ENCODE measurements at places on chromosomes 5 and 9.

- DNase-seq: no peak
Measured at GRCh38 chr5:8981496-8981895, 564.4 kb downstream of the SEMA5A start.

DNA sequence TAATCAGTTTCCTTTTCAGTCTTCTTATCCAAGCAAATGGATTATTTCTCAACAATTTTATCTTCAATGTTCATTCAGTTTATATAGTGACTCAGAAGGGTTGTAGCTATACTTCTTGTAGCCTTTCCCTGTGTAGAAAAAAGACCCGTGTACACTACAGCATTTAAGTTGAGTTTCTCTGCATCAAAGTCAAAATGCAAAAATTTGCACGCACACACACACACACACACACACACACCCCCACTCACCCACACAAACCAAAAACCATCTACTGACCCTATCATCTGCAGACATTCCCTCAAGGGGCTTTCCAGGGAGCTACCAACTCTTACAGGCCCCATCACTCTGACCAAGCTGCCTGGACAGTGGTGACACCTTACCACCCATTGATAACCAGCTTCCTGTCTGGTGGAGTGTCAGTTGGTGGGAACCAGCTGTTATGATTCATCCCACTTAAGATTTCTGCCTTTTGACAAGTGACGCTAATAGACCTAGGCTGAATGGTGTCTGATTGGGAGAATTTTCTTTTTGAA is 12.2 kb upstream of the ELL2 start:
- DNase-seq: no peak

DNA sequence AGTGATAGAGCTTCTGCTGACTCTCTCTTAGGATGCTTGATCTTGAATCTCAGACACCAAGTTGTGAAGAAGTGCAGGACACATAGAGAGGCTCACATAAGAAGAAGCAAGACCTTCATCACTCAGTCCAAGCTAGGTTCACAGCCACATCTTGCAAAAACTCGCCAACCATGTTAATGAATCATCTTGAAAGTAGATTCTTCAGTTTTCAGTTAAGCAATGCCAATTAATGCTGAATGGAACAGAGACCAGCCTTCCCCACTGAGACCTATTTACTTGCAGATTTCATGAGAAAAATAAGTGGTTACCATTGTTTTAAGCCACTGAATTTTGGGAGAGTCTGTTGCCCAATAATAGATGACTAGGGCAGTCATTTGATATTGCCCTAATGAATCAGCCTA is 217.7 kb upstream of the EDIL3 start:
- no peak for DNase-seq

DNA sequence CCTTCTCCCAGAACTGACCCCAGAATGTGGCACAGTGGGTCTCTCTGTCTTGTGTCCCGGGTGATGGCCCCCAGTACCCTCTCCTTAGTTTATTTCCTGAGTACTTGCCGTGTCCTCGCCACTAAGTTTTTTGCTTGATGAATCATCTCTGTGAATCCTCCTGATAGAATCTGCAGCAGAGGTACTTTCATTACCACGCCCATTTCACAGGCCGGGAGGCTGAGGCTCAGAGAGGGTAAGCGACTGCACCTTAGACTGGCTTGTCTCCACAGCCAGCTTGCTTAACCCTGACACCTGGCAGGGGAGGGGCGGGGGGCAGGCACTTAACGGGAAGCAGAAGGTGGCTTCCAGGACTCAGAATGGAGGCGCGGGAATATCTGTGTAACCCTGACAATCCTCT is 7.9 kb upstream of the IER5L start:
- DNase-seq: no peak

- DNase-seq: no peak
Measured at GRCh38 chr9:80437091-80437640, 865.4 kb downstream of the TLE4 start.

GRCh38 chr5:177462021-177462670 is 11.3 kb downstream of the DBN1 start:
- no peak for DNase-seq

- no peak for DNase-seq
Measured at GRCh38 chr5:165370794-165371193, 1865.4 kb downstream of the MAT2B start.

DNA sequence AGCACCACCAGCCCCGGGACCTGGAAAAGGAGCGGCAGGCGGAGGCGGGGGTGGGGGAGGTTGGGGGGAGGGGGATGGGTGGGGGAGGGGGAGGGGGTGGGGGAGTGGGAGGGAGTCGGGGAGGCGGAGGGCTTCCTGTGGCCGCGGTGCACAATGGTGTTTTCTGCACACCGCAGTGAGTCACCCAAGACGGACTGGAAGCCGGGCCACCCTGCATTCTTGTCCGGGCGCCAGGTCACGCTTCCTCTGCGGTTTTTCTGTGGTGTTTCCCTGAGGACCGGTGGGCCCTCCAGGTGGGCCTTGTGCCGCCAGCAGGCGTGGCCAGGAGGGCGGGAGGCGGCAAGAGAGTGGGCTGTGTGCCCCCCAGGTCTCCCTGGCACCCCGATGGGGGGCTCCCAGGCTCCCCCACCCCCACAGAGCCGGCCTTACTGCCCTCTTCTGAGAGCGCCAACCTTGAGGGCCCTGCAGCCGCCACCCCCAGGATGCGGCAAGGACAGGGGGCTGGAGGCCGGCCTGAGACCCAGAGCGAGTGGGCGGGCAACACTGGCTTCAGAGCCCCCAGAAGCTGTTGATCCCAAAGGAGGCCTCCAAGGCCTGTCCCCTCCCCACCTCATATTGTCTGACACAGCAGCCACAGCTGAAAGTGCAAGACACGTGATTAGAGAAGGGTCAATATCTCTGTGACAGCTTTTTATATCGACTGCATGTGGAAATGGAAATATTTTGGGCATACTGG is 11.1 kb downstream of the EXD3 start:
- no peak for DNase-seq

DNA sequence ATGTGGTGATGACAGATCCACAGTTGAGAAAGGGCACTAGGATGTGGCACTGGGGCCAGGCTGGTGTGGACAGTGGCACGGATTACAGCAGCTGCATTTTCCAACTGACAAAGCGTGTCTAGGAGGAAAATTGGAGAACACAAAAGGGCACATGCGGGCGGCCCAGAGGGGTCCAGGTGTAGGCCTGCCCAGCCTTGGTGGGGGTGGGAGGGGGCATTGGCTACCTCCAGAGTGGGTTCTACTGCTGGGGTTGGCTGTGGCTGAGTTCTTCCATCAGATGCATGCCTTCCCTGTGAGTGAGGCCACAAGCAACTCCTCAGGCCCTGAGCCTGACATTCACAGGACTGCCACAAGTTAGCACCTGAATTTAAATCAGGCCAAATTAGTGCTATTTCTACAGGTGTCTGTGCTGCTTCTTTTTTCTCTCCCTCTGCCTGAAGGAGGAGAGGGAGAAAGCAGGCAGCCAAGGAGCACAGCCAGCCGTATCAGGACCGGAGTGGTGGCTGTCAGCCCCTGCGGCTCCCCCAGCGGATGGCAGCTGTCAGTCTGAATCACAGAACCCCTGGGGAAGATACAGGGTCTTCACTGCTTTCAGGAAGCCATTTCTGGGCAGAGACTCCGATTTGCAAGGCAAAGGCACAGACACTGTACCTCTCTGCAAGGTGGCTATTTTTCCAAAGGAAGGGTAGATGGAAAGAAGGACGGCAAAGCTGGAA is 464.2 kb downstream of the SPOCK1 start:
- no peak for DNase-seq

DNA sequence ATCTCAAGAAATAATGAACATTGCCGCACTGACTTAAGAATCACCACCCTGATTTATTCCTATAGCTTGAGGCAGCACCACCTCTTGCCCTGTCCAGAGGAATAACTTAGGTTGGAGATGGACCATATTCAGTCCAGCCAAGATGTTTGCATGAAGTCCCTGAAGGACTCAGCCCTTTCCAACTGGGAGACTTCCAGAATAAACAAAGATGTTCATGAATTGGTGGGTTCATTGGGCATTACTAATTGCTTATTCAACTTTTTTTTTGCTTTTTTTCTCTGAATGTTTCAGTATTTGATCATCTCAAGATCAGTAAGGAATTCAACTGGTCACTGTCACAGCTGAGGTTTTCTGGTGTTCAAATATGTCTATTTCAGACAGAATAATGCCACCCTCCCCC is 470.6 kb downstream of the CCDC171 start:
- no peak for DNase-seq
